ENCODE measurements at places on chromosomes 1 and 21. TPM values are rescaled to one million over a fixed set of nuclear protein-coding genes. Genes with fewer than 3 reads are reported as not detected.

Gene PTAFR
- total RNA-seq, result 7.6 TPM

Gene HRNR
- total RNA-seq, result not detected

- no peak for ATAC-seq
Measured at GRCh38 chr1:227685807-227686206, 49.3 kb downstream of the JMJD4 start.

GRCh38 chr1:208449951-208450350 is 205.8 kb upstream of the PLXNA2 start:
- ATAC-seq, result no peak

Gene SLC22A15
- total RNA-seq, result 6.6 TPM

GRCh38 chr1:232624546-232625281 is 5.2 kb downstream of the SIPA1L2 start:
- peak; percentile 82 for ATAC-seq

Gene TGFBR3
- 10.4 TPM for total RNA-seq

GRCh38 chr1:226034482-226034881 is 28.0 kb upstream of the H3-3A start:
- ATAC-seq, result peak; percentile 100

DNA sequence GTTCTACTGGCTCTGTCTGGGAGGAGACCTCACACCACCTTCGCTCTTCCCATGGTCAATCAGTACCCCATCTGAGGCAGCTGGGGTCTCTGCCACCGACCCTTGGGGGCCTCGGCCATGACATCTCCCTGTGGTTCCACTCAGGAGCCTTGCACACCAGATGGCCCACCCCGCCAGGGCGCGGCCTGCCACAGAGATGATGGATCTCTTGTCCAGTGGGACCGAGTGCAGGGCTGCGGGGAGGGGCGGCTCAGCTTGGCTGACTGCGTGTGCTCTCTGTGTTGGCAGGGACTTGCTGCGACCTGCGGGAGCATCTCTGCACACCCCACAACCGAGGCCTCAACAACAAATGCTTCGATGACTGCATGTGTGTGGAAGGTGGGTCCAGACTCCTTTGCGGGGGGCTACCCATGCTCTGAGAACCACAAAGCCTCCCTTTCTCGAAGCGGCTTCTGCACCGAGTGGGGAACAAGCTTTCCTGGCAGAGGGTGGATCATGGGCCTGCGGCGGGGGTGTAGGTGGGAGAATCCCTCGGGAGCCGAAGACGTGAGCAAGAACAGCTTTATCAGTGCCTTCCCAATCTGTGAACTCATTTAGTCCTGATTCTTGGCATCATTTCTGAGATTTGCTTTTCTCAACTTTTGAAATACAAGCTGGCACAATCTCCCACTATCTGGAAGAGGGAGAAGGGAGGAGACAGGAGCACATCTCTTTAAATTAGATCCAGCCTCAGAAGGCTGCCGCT is 20.9 kb upstream of the AGTRAP start:
- no peak for ATAC-seq

Gene TRIM58
- total RNA-seq, result 0.20 TPM

GRCh38 chr1:224430511-224431113 is 4.0 kb downstream of the WDR26 start:
- ATAC-seq, result no peak

Data from esophagus mucosa (tissue), 1 donor.